PC-9 (cell line): ENCODE measurements at places on chromosomes 2 and 18. TPM values are rescaled to one million over a fixed set of nuclear protein-coding genes. Genes with fewer than 3 reads are reported as not detected.

The CTLA4 gene
- not detected in 2 replicates for total RNA-seq

The MREG gene
- 23.0 and 27.5 TPM in 2 replicates for total RNA-seq

The ALPI gene
- total RNA-seq: not detected in 2 replicates

The MC5R gene
- not detected in 2 replicates for total RNA-seq

The COL4A3 gene
- 2.2 and 3.5 TPM in 2 replicates for total RNA-seq

The CD207 gene
- total RNA-seq: not detected in 2 replicates

The IL1R2 gene
- total RNA-seq: 3.3 and 3.8 TPM in 2 replicates

The PNKD gene
- 94.7 and 102 TPM in 2 replicates for total RNA-seq

The CD8B2 gene
- not detected in 2 replicates for total RNA-seq

The MARCO gene
- total RNA-seq: not detected in 2 replicates

The CCDC85A gene
- total RNA-seq: 0.10 TPM in 1 of 2 replicates, not detected in the other

The C1QL2 gene
- total RNA-seq: not detected in 2 replicates

The PHLPP1 gene
- total RNA-seq: 21.1 and 21.3 TPM in 2 replicates

The RTP5 gene
- total RNA-seq: not detected in 2 replicates

The TUBA3E gene
- not detected in 2 replicates for total RNA-seq

The FSHR gene
- total RNA-seq: not detected in 2 replicates

The FAP gene
- total RNA-seq: not detected in 2 replicates

The CPO gene
- not detected in 2 replicates for total RNA-seq

The SERPINB11 gene
- not detected in 2 replicates for total RNA-seq

The PROKR1 gene
- total RNA-seq: not detected in 2 replicates

The DGKD gene
- 43.1 and 59.5 TPM in 2 replicates for total RNA-seq

The FBXO48 gene
- 1.2 and 1.6 TPM in 2 replicates for total RNA-seq

The UBR3 gene
- 10.9 and 21.9 TPM in 2 replicates for total RNA-seq

The GAREM1 gene
- 6.1 and 10.2 TPM in 2 replicates for total RNA-seq

The SMC6 gene
- total RNA-seq: 15.5 and 19.2 TPM in 2 replicates

The CFC1 gene
- total RNA-seq: not detected in 2 replicates

The ADGRF3 gene
- total RNA-seq: 0.38 and 0.48 TPM in 2 replicates

The SLC30A3 gene
- total RNA-seq: 1.5 and 2.3 TPM in 2 replicates

The MBP gene
- total RNA-seq: 37.9 and 44.4 TPM in 2 replicates

The GPAT2 gene
- 9.1 and 11.0 TPM in 2 replicates for total RNA-seq

The CHRNA1 gene
- total RNA-seq: not detected in 2 replicates

The MOCOS gene
- total RNA-seq: 22.7 and 30.4 TPM in 2 replicates

The KIAA2012 gene
- total RNA-seq: not detected in 2 replicates

The UCN gene
- total RNA-seq: 2.8 and 4.6 TPM in 2 replicates

The GALNT3 gene
- 31.6 and 33.1 TPM in 2 replicates for total RNA-seq

The NRP2 gene
- total RNA-seq: 25.5 and 31.0 TPM in 2 replicates

The ACTR1B gene
- total RNA-seq: 49.9 and 83.5 TPM in 2 replicates

The C2orf15 gene
- 16.9 and 18.0 TPM in 2 replicates for total RNA-seq

The FBXO15 gene
- total RNA-seq: 2.2 and 3.9 TPM in 2 replicates

The CLHC1 gene
- 20.5 and 27.1 TPM in 2 replicates for total RNA-seq

The POTEC gene
- total RNA-seq: not detected in 2 replicates

The GPC1 gene
- 302 and 319 TPM in 2 replicates for total RNA-seq

The SCG2 gene
- total RNA-seq: 0.48 and 0.81 TPM in 2 replicates

The HRH4 gene
- total RNA-seq: 0.18 TPM in 1 of 2 replicates, not detected in the other

The BOD1L2 gene
- not detected in 2 replicates for total RNA-seq

The RGPD4 gene
- not detected in 2 replicates for total RNA-seq

The ABHD1 gene
- not detected in 2 replicates for total RNA-seq

The DSC2 gene
- total RNA-seq: 13.9 and 16.5 TPM in 2 replicates

The SKOR2 gene
- total RNA-seq: not detected in 2 replicates

The CDCA7 gene
- 26.1 and 34.2 TPM in 2 replicates for total RNA-seq

The POTEE gene
- total RNA-seq: 0.20 TPM in 1 of 2 replicates, not detected in the other

The EVX2 gene
- total RNA-seq: not detected in 2 replicates

The ATP8B1 gene
- 16.7 and 23.4 TPM in 2 replicates for total RNA-seq

The ANKRD29 gene
- total RNA-seq: 4.3 and 4.6 TPM in 2 replicates

The SIX3 gene
- 1.4 TPM in 2 replicates for total RNA-seq

The ACVR1C gene
- 0.04 and 0.30 TPM in 2 replicates for total RNA-seq

The GPR75 gene
- total RNA-seq: 1.8 and 3.7 TPM in 2 replicates

The ERCC3 gene
- total RNA-seq: 70.3 and 73.2 TPM in 2 replicates
